ENCODE measurements at places on chromosomes 3 and 15.

DNA sequence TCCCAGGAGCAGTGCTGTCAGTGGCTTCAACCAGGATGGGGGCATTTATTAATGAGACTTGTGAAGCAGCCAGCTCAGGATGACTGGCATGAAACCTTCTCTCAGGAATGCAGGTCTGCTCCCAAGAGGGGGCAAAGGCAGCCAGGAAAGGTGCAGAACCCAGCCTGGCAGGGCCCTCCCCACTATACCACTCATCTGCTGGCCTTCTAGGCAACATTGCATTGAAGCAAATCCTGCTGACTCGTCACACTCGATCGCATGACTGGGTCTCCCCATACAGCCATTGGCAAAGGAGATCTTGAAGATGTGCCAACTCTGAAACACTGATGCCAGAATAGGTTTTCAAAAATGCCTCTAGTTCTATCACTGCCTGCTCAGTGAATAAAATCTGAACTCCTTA is 65.7 kb upstream of the CMTM7 start:
- no peak for DNase-seq

- peak; percentile 45 for DNase-seq
Observed at GRCh38 chr15:64072812-64073211, 20.8 kb downstream of the CIAO2A start.

DNA sequence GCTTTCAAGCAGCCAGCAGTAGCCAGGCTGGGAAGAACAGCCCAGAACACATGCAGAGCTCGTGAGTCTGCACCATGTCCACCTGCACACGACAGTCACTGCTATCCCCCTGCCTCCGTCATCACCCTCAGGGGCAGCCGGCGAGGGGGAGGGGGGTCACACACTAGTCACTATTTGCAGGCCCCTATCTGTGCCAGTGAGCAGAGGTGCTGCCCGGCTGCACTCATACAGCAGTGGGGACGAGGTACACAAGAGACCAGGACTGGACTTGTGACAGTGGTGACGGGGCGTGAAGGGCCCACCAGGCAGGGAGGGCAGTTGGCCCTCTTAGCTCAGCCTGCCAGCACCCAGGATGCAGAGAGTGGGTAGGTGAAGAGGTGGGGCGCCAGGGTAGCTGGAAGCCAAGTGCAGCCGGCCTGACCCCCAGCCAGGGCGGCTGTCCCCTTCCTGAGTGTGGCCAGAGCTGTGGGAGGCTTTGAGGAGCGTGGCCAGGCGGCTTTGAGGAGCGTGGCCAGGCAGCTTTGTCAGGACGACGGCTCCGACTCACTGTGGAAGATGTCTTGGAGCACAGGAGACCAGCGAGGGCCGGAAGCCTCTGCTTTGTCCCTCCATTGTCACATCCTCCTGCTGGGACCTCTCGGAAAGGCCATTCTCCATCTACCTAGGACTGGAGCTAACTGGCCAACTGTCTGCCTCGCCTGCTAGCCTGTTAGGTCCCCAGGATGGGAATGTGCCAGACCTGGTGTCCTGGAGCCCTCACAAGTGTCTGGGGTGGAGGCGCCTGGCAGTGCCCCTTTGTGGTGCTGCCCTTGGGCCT is 52.1 kb upstream of the FGD5 start:
- DNase-seq = no peak

GRCh38 chr3:100402256-100402655 is 917 bp downstream of the LNP1 start:
- no peak for DNase-seq

- DNase-seq = no peak
Observed at GRCh38 chr3:67646586-67647234, 7.7 kb downstream of the SUCLG2 start.

GRCh38 chr3:43106293-43106628 is 382 bp upstream of the POMGNT2 start:
- no peak for DNase-seq

DNA sequence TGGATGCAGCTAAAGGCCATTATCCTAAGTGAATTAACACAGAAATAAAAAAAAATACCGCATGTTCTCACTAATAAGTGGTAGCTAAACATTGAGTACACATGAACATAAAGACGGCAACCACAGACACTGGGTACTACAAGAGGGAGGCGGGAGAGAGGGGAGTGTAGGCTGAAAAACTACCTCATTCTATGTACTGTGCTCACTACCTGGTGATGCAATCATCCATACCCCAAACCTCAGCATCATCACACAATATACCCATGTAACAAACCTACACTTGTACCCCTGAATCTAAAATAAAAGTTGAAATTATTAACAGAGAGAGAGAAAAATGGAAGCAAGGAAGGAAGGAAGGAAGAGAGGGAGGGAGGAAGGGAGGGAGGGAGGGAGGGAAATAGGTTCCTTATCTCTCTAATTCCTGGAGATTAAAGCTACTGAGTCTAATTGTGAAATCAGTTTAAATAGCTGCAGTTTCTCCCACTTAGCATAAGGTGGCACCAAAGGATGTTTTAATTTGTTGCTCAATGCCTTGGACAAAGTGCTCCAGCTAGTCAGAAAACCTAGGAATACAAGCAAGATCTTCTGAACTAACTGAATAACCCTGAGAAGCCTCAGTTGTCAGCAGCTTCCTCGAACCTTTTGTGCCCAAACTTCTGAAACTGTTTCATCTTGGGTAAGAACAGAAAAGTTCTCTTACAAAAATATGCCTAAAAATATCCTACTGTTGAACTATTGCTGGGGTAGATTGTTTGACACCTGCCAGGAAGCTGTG is 79.4 kb upstream of the ATP11B start:
- peak; percentile 23 for DNase-seq

DNA sequence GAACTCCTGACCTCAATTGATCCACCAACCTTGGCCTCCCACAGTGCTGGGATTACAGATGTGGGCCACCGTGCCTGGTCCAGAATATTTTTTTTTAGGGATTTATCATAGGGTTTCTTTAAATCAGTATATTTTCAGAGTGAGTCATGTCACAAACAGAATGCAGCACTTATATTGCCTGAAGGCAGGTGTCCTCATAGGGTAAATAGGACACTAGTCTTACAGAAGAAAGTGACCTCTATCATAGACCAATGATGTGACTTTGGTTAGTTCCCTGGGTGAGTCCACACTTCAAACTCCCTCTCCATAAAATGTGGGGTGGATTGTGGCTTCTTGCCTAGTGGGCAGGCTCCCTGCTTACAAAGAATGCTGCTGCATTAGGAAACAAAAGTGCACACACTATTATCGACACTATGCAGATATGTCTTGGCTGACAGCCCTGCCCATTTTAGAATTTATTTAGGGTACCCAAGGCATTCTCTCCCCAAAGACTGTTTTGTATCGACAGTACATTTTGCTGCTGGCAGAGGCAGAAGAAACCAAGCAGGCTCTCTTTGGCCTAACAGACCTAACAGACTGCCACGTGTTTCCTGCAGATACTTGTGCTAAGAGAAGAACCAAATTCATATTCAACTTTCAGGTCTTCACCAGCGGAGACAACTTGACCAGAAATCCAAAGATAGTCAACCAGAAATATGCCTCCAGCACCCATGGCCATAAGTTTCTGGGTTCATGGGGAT is 125.0 kb downstream of the MOBP start:
- no peak for DNase-seq

DNA sequence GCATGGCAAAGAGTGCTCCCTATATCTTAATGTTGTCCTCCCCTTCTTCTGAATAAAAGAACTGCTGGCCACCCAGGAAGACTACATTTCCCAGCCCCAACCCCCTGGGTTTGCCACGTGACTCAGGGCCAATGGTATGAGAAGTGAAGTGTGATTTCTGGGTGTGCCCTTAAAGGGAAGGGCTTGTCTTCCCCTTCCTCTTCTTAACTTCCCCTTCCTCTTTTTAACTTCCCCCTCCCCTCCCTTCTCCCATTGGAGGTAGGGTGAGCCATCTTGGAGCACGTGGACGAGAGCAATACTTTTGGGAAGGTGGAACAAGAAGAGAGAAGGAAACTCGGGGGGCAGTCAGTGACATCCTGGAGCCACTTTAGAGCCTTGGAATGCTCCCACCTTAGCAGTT is 6.8 kb upstream of the KBTBD12 start:
- DNase-seq = no peak
